ENCODE measurements at places on chromosomes 6 and 20.

GRCh38 chr6:146968041-146968760, 236.0 kb upstream of the STXBP5 start:
- DNase-seq: peak; percentile 42

GRCh38 chr6:161303628-161304340, 29.9 kb upstream of the AGPAT4 start:
- DNase-seq: no peak

GRCh38 chr20:3744806-3745685, 12.6 kb downstream of the HSPA12B start:
- peak; percentile 78 for DNase-seq

GRCh38 chr6:32182555-32182981, 1.5 kb downstream of the AGER start:
- DNase-seq: no peak

GRCh38 chr6:44680202-44680720, 292.8 kb downstream of the CDC5L start:
- no peak for DNase-seq

- DNase-seq: no peak
Measured at GRCh38 chr20:57241363-57241991, 25.0 kb downstream of the BMP7 start.

- DNase-seq: no peak
Measured at GRCh38 chr6:3793545-3793944, 42.0 kb upstream of the PXDC1 start.

GRCh38 chr20:49219924-49220831, 962 bp downstream of the DDX27 start:
- no peak for DNase-seq

DNA sequence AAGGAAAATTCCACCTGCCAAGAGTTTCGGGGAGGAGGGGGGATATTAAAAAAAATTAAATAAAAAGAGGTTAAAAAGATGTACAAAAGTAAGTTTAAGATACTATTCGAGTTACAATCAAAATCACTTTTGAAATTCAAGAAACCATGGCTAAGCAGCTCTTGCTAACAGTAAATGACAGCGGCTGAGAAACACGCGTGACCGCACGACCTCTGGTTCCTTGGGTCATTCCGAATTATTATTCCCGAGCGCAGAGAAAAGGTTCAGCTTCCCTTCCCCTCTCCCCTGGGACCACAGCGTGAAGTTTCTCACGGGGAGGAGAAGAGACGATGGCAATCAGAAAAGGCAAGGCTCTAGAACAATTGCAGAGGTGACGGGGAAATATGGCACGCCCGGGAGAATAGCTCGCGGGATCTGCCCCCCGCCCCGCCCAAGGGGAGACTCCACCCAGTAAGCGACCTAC, 496 bp downstream of the TMEM242 start:
- no peak for DNase-seq

GRCh38 chr6:79627422-79627821, 3.7 kb upstream of the SH3BGRL2 start:
- no peak for DNase-seq

GRCh38 chr6:144277605-144278227, 7.4 kb upstream of the UTRN start:
- DNase-seq: no peak

DNA sequence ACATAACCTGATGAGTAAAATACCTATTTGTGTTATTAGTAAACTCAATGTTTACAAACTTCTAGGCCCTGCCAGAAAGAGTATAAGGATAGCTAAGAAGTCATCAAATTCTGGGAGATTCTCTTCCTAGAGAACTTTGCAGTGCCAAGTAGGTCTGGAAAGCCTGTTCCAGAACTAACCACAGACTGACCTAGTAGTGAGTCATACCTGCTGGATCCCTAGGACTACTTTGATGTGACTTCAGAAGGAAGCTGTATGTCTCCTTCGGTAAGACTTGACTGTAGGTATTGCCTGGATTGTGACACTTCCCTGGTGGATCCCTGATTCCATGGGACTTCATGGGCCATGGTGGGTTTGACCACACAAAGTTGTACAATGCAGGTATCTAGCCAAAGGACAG, 131.7 kb downstream of the DNAH8 start:
- DNase-seq: no peak

DNA sequence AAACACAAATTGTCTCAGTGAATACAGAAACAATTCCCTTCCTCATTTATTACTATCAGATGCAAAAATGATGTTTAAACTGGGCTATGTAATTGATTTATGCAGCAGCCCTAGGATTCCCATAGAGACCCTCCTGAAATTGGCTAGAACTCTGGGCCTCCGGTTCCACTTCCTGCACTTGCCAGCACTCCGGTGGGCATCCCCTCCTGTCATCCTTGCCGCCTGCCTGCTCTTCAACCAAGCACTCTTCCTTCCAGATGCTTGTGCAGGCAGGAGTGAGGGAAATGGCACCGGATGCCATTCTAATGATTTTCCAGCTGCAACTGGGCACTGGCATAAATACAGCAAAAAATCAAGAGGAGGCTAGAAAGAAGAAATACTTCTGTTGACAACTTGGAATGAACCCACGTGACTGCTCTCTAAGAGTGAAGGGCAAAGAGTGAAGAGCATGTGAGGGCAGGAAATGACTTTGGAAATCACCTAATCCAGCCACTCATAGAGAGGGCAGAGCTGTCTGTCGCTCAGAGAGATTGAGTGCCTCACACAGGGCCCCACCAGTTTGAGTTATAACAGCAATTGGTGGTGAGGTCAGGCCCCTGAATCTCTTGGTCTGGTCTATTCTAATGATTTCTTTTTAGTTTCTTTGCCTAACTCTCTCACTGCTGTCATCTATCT, 3.7 kb upstream of the NEDD9 start:
- DNase-seq: no peak

DNA sequence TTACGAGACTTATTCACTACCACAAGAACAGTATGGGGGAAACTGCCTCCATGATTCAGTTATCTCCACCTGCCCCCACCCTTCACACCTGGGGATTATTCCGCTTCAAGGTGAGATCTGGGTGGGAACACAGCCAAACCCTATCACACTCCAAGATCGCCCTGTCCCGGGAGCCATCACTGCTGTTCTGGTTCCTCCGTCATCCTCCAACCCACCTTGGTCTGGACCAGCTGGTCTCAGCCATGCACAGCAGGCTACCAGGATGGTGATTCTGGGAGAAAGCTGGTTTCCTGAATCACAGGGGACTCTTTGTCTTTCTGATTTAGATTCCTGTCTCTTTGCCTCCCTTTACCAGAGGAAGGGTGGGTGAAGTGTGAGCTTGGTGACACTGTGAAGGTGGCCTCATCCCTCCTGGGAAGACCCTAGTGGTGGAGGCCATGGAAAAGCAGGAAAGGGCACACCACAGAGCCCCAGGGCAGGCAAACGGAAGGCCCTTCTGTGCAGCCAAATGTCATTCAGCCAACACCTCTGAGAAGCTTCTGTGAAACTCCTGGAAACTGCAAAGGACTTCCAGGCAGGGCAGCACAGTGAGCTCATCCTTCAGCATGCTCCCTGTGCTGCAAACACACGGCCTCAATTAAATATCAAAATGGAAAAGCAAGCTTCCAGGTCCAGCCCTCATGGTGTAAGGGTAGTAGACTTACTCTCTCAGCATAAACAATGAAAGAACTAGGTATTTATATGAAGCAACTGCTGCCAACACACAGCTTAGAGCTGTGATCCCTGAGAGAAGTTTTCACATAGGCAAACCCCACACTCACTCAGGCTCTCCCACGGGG, 169.8 kb downstream of the ANKRD60 start:
- DNase-seq: no peak

Measured in Panc1 (cell line).